Right kidney (tissue), 9 donors: ENCODE measurements at places on chromosomes 2 and 18.

DNA sequence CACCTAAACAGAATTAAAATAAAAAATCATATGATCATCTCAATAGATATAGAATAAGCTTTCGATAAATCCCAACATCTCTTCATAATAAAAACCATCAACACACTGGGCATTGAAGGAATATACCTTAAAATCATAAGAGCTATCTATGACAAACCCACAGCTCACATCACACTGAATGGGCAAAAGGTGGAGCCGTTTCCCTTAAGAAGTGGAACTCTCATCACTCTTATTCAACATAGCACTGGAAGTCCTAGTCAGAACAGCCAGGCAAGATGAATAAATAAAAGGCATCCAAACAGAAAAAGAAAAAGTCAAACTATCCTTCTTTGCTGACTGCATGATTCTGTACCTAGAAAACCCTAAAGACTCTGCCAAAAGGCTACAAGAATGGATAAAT is 510.3 kb downstream of the ZNF804A start:
- DNase-seq = no peak

GRCh38 chr2:177730363-177730762 is 337.8 kb downstream of the AGPS start:
- DNase-seq = no peak

DNA sequence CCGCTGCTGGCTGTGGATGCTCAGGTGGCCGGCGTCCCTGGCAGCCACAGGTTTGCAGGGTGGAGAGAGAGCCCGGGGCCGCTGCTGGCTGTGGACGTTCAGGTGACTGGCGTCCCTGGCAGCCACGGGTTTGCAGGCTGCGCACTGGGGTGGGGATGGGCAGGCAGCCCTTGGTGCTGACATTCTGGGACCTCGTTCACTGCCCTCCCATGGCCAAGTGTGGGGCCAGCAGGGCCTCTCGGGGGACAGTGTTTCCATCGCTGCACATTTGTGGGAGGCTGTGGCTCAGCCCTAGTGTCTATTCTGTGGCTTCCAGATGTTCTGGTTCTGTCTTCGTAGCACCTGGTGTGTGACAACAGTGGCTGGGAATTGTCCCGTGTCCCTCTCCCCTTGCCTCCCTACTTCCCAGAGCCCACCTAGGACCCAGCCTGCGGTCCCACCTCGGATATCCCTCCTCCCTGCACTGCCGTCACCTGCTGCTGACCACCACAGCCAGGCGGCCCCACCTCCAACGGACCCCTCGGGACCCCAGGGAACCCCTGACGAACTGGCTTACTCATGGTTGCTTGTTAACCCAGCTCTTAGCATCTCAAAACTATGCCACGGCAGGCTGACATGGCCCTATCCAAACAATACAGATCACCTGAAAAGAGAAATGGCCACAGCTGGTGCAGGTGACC is 915 bp downstream of the CROCC2 start:
- DNase-seq = no peak

- no peak for DNase-seq
Observed at GRCh38 chr2:222751821-222752719, 80.6 kb downstream of the MOGAT1 start.

DNA sequence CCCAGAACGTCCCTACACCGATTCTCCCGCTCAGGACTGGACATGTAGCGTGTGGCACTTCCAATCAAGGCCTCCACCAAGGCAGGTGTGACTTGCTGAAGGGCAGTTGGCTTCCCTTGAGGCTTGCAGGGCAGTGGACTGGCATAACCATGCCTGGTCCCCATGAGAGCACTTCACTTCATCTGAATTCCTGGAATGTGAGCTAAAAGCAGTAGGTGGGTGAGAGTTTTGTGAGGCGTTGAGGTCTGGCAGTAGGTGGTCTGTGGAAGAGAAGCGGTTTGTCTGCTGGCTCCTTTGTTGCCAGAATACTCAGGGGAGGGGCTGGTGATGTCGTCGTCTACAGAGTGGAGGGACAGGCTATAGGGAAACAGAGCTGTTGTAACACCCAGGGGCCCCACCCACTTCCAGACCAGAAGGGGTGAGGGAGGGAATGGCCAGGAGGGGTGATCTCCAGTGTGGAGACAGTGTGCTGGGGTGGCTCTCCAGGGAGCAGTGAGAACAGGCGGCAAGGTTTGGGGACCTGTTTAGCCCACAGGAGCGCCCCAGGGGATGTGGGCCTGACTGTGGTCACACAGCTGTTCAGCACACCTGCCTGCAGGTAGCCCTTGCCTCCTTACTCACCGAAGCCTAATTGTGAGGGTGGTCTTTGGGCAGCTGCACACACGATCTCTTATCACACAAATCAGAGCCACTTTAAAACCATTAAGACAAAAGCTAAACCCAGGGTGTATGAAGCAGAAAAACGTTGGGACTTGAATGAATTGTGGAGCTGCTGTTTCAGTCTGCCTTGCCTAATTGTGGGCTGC is 21.5 kb upstream of the ALKAL2 start:
- DNase-seq = no peak

GRCh38 chr2:172864182-172864581 is 128.5 kb downstream of the RAPGEF4 start:
- DNase-seq = no peak

DNA sequence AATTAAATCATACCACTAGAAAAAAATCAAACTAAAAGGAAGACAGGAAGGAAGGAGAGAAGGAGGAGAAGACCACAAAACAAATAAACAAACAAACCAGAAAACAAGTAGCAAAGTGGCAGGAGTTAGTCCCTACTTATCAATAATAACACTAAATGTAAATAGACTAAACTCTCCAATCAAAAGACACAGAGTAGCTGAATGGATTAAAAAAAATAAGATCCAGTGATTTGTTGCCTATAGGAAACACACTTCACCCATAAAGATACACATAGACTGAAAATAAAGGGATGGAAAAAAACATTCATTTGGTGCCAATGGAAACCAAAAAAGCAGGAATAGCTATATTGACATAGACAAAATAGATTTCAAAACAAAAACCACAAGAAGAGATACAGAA is 23.4 kb upstream of the BAZ2B start:
- DNase-seq = no peak

- no peak for DNase-seq
Observed at GRCh38 chr2:61857224-61857623, 3.4 kb upstream of the FAM161A start.

DNA sequence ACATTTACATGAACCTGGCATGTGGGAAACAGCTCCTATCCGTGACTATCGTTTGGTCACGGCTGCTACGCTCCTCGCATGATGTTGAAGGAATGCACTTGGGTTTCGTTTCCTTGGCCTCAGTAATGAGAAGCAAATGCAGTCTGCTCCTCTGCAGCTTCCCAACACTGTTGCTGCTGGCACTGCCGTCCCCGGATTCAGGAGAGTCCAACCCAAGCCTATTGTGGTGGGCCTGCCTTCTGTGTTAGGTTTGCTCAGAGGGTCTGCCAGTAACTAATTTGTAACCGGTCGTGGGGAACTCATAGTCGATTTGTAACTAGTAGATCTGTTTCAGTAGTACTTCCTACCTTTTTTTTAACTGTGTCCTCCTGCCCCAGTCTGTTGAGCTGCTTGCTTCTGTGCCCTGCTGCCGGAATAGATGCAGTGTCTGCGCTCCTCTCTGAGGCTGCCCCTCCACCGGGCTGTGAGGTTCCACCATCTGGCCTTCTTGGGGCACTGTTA is 58.4 kb downstream of the WDSUB1 start:
- no peak for DNase-seq

DNA sequence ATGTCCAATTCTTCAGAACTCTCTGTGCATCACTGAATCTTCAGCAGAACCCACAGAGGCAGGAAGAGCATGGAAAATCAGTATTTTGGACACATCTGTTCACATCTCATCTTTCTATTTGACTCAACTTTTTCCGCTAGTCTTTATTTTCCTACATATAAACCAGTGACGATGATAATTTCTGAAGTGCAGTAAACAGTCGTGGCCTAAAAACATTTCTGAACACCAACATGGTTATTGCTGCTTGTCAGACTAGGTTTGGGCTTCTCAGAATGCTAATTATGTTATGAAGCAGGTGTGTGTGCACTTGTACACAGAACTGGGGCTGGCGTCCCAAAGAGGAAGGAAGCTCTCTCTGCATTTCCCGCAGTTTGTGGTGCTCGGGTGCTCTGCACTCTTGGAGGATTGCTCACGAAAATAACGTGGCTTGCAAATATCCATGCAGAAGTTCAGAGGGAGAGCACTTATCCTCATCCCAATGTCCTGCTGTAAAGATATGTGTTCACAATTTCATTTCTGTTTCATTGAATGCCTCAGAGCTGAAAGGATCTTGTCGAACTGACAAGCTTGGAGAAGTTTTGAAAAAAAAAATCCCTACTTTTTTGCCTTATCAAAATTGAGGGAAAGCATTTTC is 50.8 kb downstream of the EDAR start:
- DNase-seq = no peak

DNA sequence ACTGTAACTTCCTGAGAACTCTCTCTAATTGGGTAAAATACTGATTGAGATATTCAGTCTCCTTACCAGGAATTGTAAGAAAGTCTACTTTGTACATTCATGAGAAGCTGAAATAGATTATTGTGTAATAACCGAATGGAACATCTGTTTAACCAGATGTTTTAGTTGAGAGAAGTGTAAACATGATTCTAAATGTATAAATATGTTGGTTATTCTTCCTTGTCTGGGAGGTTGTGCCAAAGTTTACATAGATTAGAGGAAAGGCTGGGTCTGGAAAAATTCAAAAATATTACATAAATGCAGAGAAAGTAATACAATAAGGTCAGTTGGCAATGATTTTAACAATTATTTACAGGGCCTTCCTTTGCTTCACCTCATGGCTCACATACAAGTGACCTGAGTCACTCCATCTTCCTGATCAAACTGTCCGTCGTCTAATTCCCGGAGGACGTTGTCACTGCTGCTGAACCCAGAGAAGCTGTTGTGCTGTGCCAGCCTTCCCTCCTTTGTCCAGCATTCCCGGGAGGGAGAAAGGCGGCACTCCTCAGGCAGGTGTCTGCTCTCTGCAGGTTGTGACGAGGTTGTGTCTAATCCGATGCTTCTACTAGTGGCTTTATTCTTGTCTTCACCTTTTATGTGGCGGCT is 55.9 kb downstream of the MOB4 start:
- DNase-seq = no peak

GRCh38 chr2:12819103-12819475 is 102.4 kb downstream of the TRIB2 start:
- DNase-seq = peak; percentile 13

- DNase-seq = no peak
Observed at GRCh38 chr2:236777408-236777807, 207.8 kb downstream of the ACKR3 start.

GRCh38 chr18:48994044-48994651 is 43.4 kb upstream of the SMAD7 start:
- no peak for DNase-seq

DNA sequence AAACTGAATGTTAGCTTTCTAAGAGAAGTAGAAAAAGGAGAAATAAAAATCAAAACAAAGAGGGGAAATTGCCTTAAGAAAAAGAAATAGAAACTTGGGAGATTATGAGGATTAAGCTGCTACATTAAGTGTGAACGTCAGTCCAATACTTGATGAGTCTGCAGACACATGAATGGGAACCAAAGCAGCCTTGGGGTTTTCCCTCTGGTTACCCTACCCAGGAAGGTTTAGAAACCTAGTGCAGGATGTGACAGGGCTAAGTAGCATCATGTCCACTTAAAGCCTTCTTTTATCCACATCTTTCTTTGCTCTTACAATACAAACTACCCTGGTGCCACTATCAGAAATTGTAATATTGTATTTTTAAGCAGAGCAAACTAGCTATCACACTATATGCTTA is 22.3 kb downstream of the SLC35F5 start:
- DNase-seq = no peak

DNA sequence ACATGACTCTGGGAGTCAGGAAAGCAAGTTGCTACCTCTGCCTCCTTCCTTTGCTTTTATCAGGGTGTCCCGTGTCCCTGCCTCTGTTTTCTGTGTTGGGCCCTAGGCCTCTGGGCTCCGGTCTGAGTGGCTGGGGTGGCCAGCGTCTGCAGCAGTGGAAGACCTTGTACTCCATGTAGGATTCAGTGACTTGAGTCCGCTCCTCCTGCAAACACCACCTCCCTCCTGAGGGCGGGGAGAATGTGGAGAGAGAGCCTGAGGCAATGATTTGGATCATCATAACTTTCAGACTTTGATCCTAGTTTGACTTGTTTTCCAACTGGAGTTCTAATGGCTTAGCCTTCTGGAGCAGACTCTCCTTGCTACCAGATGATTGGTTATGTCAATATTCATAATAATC is 30.8 kb downstream of the ATP6V1C2 start:
- DNase-seq = no peak

DNA sequence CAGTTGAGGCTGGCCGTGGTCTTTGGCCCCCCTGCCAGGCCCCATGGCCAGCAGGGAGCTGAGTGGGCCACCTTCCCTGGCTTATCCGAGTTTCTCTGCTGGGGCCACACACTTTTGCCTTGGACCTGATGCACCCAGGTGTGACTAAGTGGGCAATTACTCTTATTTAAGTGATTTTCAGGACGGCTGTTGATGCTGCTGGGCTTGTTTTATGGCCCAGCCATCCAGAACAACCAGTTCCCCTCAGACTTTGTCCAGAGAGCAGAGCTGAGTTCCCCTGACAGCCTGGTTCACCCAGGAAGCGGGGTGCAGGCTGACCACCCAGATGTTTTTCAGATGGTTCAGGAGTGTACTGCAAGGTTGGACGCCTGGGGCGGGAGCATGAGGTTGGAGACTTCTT is 68.8 kb downstream of the GLI2 start:
- DNase-seq = no peak

- DNase-seq = no peak
Observed at GRCh38 chr2:218313356-218313755, 21.1 kb upstream of the TMBIM1 start.

DNA sequence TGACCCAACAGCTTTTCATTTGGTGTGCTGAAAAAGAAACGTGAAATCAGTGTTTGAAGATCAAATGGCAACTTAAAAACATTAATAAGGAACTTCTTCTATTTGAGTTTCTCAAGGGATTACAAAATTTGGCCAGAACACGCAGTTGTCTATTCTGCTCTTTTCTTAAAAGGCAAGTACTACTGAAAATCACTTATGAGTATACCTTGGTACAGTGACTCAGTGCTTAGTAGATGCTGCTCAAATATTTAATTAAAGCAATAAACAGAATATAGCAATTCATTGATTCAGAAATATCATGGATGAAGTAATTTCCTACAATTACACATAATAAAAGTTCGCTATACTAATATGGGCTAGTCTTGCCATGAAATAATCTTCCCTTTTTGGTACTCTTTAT is 38.2 kb upstream of the MCM6 start:
- no peak for DNase-seq

- no peak for DNase-seq
Observed at GRCh38 chr2:226758921-226759640, 40.5 kb downstream of the IRS1 start.

GRCh38 chr2:154400563-154401290 is 297.8 kb upstream of the KCNJ3 start:
- DNase-seq = no peak

- DNase-seq = no peak
Observed at GRCh38 chr2:47313141-47313691, 89.7 kb upstream of the MSH2 start.
